CD4-positive, alpha-beta T cell treated with Interleukin-17A for 1 hour (primary cell): ENCODE measurements at places on chromosomes 2 and 18.

DNA sequence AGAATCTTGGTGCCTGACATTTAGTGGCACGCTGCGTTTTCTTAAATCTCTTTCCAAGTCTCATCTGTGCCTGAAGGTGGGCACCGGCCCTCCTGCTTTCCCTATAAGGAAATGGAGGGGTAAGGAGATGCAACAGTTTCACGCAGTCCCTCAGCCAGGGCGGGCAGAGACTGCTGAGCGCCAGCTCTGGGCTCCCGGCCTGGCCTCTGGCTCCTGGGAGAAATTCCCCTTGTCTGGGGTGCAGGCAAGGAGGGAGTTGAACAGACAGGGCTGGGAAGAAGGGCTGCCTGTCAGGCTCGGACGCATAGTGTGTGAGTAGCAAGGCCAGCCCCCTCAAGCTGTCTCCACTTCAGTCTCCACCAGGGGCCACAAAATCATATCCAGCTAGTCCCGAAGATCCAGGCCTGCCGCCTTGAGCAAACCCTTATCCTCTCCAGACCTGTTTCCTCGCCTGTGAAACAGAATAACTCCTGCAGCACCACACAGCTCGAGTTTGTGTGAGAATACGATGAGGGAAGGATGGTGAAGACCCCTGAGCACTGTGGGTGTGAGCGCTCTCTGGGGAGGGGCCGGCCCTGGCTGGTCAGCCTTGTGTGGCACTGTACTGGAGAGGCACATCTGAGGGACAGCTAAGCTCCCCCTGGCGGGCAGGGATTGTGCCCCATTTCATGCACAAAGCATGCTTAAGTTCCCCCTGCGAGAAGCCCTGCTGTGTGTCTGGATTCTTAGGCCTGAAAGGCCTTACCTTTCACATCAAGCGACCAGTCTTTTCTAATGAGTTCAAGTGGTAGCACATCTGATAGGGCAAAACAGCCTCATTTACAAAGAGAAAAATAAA, 33.8 kb downstream of the SDC1 start:
- DNase-seq = no peak

DNA sequence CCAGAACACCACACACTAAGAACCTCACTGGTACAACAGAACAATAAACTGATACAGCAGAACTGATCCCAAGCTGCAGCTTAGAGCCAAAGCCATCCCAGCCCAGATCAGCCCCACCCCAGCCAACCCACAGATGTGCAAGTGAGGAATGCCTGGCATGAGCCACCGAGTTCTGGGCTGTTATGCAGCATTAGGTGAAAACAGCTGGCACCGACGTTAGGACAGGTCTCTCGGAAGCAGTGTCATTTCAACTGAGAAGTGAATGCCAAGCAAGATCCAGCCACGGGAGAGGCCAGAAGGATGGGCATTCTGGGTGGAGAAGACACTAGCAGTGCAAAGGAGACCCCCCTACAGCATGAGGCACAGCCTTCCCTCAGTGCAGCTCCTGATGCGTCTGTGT, 38.9 kb downstream of the ADCY3 start:
- DNase-seq = no peak

DNA sequence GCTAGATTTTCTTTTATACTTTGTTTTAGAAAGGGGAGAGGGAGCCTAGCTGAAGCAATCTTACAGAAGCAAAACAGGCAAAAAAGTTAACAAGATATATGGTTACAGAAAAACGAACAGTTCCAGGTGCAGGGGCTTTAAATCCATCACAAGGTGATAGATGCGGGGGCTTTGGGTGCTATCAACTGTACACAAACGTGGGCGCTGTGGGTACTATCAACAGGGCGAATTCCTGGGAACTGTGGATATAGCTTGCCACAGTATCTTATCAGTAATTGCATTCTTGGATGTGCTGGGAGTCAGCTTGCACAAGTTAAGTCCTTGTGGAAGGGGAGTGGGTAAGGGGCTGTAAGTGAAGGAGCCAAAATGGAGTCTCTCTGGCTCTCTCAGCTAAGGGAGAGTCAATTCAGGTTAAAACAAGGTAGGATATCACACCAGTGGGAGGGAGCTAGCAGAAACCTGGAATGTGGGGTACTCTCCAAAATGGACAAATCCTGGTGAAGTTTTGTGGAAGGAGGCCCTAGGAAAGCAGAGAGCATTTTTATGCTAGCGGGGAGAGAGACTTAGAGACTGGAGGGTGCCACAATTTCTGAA, 325.8 kb upstream of the SPHKAP start:
- no peak for DNase-seq

- DNase-seq = no peak
Observed at GRCh38 chr2:41024816-41025215, 572.9 kb upstream of the SLC8A1 start.

DNA sequence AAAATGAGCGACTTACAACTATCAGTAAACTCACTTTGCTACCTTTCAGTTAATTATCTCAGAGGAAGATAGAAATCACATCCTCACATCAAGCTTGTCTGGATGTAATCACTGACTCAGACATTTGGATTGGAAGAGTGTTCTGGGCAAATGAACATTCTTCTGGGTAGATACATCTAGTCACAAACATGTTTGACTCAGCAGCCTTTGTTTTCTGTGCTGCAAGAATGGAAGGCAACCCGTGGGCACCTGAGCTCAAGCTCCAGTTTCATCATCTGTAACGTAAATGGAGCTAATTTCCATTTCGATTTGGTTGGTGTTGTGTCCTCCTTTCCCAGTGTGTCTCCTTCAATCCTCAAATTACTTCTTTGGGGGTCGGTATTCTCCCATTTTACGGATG, 58.5 kb downstream of the ACAA2 start:
- DNase-seq = no peak

DNA sequence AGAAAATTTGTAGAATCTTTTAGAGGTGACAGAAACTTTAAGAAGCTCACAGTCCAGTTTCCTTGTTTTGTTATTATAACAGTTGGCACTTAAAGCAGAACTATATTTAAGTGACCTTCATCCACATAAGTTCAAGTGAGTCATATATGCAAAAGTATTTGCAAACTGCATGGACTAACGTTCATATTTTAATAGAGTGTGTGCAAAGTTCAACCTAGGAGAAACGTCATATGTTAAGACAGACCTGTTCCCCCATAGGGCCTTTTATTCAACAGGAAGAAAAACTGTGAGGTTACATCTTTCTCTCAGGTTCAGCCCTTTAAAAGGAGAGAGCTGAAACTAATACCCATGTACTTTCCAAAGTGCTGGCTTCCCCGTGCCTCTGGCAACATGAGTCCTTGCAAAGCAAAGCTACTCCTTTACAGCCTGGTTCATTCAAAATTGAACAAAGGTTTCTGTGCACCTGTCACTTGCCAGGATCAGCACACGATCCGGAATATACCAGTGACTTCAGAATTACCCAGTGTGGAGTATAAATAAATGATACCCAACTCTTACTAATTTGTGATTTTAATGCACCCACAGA, 280.0 kb upstream of the RAB12 start:
- no peak for DNase-seq

GRCh38 chr2:25855065-25855464, 23.2 kb downstream of the ASXL2 start:
- no peak for DNase-seq

DNA sequence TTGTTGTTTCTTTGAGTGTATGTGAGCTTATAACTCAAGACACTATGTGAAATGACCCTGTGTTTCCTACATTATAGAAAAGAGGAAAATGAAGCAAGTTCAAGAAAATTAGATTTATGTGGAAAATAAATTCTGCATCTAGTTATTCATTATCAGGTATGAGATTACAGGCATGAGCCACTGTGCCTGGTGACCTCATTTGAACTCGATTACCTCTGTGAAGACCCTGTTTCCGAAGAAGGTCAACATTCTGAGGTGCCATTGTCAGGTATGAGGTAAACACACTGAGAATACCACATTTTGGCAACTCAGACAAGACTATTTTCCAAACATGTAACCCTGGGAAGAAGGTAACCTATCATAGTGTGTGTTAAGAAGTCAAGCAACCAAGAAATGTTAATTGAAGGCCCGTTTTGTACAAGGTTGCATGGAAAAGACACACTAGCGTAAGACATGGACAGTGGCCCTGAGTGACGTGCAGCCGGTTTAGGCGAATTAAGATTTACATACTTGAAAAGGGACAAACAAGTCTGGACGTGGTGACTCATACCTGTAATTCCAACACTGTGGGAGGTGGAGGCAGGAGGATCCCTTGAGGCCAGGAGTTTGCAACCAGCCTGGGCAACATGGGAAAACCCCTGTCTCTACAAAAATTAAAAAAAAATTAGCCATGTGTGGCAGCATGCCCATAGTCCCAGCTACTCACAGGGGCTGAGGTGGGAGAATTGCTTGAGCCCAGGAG, 186.6 kb downstream of the NEDD4L start:
- DNase-seq = no peak

GRCh38 chr18:49021433-49022129, 70.8 kb upstream of the SMAD7 start:
- peak; percentile 34 for DNase-seq

DNA sequence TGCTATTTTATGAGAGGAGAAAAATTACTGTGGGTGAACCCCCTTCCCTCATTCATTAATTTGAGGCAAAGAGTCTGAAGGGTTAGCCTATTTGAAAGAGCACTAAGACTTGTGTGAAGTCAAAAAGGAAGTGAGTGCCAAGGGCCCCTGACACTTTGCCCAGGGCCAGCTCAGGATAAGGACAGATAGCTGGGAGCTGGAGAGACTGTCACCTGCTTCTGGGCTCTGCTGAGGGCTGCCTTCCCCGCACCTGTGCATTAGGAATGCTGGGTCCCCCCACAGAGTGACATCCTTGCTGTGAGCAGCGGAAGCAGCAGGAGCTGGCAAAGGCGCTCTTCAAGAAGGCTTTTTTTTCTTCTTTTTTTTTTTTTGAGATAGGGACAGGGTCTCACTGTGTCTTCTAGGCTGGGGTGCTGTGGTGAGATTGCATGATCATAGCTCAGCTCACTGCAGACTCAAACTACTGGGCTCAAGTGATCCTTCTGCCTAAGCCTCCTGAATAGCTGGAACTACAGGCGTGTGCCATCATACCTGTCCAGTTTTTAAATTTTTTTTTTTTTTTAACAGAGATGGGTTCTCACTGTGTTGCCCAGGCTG, 148.3 kb downstream of the AQP4 start:
- DNase-seq = no peak

GRCh38 chr2:157849591-157849990, 26.5 kb downstream of the ACVR1 start:
- DNase-seq = no peak

DNA sequence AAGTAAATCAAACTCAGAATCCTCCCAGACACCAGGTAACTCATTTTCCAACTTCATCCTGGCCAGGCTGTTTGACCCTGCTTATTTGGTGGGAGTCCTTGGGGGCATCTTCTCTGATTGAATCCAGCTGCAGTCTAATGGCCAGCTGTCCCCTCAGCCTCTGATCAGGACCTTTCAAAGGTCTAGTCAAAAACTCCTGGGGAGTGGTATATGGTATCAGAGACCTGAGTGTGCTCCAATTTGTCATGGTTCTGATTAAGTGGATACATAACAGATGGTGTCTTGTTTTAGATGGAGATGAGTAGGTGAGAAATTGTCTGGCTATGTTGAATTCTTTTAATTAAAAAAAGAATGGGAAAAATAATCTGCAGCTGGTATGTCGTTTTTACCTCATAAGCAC, 842.6 kb upstream of the ACVR2A start:
- no peak for DNase-seq

GRCh38 chr2:140247451-140248195, 1467.4 kb upstream of the NXPH2 start:
- no peak for DNase-seq

DNA sequence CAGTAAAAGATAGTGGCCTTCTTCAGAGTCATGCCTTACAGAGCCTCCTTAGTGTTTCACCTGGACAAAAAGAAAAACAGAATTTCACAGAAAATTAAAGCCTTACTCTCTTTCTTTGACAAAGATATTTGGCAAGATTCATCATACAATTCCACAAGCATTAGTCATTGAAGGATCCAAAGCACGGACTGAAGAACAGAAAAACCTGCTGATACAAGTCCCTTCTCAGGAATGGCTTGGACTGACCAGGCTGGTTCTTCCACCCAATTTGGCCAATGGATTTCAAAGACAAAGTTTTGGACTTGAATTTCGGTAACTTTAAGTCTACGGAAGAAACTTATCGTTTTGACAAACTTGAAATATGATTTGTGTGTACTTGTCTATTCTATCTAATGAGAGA, 39.1 kb upstream of the GALNT3 start:
- DNase-seq = no peak

GRCh38 chr18:77632758-77633157, 383.1 kb downstream of the GALR1 start:
- no peak for DNase-seq

- no peak for DNase-seq
Observed at GRCh38 chr18:13481820-13482617, 244.3 kb downstream of the FAM210A start.

GRCh38 chr2:126722546-126722945, 66.6 kb downstream of the GYPC start:
- no peak for DNase-seq

DNA sequence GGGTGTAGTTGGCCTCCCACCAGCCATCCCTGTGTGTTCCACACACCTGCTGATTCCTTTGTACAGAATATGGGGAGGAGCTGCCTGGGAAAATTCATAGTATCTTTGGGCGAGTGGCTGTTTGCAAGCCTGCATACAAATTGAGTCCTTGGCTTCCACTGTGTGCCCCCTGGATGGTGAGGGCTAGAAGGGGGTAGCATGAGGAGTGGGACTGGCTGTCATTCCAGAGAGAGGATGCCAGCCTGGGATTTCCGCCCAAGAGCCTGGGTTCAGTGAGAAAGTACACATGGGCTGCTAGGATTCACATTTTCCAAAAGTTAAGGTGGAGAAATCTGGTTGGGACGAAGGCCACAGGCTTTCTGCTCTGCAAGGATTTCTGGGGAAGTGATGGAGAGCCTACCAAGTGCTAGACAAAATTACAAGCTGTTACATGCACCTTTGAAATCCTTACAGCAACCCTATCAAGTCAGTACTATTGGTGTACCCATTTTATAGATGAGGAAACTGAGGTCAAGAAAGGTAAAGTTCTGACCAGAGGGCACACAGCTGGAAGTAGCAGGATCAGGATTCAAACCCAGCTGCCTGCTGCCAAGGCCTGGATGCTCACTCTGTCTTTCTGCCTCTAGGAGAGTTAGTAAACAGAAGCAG, 606 bp upstream of the TOGARAM2 start:
- DNase-seq = no peak

GRCh38 chr2:213455316-213456008, 171.2 kb downstream of the SPAG16 start:
- DNase-seq = no peak

DNA sequence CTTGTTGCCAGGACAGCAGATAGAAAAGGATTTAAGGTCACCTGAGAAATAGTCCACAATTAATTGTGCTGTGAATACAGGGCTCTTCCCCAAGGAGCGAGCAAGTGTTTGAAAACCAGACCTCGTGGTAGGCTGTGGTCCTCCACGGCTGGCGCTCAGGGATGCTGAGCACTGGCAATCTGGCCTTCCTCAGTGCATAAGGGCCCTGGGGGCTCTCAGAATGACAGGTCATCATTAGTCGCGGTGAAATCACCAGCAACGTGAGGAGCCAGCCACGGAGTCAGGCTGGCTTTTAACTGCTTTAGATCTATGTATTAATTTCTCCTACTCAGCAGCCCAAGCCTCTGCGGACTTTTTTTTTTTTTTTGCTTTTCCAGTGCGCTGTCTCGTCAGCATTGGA, 148.5 kb downstream of the FHOD3 start:
- no peak for DNase-seq

GRCh38 chr2:46650556-46651001, 171.2 kb downstream of the TMEM247 start:
- DNase-seq = peak; percentile 81
